ENCODE measurements at places on chromosomes 11 and 22.

DNA sequence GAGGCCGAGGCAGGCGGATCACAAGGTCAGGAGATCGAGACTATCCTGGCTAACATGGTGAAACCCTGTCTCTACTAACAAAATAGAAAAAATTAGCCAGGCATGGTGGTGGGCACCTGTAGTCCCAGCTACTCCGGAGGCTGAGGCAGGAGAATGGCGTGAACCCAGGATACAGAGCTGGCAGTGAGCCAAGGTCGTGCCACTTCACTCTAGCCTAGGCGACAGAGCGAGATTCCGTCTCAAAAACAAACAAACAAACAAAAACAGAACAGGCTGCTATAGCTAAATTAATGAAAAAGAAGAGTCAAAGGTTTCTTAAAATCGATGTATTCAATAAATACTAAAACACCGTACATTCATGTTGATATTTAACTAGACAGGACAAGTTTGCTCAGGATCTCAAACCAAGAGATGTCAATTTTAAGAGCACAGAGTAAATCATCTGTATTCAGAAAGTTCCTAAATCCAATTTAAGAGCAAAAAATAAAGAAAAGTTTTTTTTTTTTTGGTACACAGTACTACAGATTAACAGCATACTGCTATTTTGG is 59.9 kb downstream of the NUP98 start:
- H3K36me3 ChIP-seq = peaks cover 88% of the 10 kb centered on the region
- no peak for DNase-seq
- no peak overlapping the region for H3K27ac ChIP-seq
- no peaks in the 10 kb centered on the region for H3K27me3 ChIP-seq
- H3K4me1 ChIP-seq = no peaks in the 10 kb centered on the region

- no peaks in the 10 kb centered on the region for H3K36me3 ChIP-seq
- no peaks in the 10 kb centered on the region for H3K27me3 ChIP-seq
- no peaks in the 10 kb centered on the region for H3K4me1 ChIP-seq
- no peak overlapping the region for H3K4me3 ChIP-seq
- no peak for DNase-seq
- no peak overlapping the region for H3K27ac ChIP-seq
Measured at GRCh38 chr11:41394521-41395195, 64.8 kb downstream of the LRRC4C start.

- no peaks in the 10 kb centered on the region for H3K27me3 ChIP-seq
- no peak overlapping the region for H3K27ac ChIP-seq
Measured at GRCh38 chr11:69750108-69750850, 24.9 kb downstream of the FGF4 start.

DNA sequence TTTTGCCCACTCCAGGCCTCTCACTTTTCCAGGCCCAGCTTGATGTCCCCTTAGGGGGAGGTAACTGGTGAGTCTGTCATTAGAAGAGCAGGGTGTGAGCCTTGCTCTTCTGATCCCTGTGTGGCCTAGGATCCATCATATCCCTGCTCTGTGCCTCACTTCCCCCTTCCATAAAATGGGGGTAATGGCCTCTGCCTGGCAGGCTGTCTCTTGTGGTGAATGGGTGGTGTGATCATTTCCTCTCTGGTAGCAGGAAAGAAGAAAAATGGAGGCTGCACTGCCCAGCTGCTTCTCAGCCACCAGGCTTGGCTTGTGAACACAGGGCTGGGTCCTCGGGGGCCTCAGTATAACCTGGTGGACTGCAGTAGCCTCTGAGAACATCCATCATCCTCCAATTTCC is 5.6 kb downstream of the ARHGEF17 start:
- H3K36me3 ChIP-seq = no peaks in the 10 kb centered on the region
- no peak overlapping the region for H3K4me3 ChIP-seq
- peaks cover 5% of the 10 kb centered on the region for H3K4me1 ChIP-seq
- H3K27ac ChIP-seq = no peak overlapping the region
- no peaks in the 10 kb centered on the region for H3K27me3 ChIP-seq

GRCh38 chr22:36331306-36331911 is 56.4 kb downstream of the MYH9 start:
- peaks cover 87% of the 10 kb centered on the region for H3K36me3 ChIP-seq
- no peaks in the 10 kb centered on the region for H3K27me3 ChIP-seq
- peaks cover 84% of the 10 kb centered on the region for H3K4me1 ChIP-seq
- DNase-seq = peak; percentile 97
- H3K4me3 ChIP-seq = no peak overlapping the region

DNA sequence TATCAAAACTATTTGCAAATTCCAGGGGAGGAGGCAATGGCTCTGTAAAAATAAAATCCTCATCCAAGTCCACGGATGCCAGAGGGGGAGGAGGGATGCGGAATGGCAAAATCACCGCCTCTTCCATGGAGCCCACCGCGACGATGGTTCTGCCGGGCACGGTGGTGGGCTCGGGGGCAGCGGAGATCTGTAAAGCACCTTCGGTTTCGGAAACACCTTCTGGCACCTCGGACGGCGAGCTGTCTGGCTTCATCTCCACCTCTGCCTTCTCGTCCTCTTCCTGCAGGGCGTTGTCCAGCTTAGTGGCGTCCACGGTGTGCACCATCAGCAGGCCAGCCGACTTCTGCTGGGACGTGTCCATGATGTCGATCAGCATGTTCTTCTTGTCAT is 87.7 kb downstream of the CTTN start:
- DNase-seq = no peak
- H3K36me3 ChIP-seq = no peaks in the 10 kb centered on the region
- no peak overlapping the region for H3K27ac ChIP-seq
- peaks cover 4% of the 10 kb centered on the region for H3K4me1 ChIP-seq
- no peak overlapping the region for H3K4me3 ChIP-seq

DNA sequence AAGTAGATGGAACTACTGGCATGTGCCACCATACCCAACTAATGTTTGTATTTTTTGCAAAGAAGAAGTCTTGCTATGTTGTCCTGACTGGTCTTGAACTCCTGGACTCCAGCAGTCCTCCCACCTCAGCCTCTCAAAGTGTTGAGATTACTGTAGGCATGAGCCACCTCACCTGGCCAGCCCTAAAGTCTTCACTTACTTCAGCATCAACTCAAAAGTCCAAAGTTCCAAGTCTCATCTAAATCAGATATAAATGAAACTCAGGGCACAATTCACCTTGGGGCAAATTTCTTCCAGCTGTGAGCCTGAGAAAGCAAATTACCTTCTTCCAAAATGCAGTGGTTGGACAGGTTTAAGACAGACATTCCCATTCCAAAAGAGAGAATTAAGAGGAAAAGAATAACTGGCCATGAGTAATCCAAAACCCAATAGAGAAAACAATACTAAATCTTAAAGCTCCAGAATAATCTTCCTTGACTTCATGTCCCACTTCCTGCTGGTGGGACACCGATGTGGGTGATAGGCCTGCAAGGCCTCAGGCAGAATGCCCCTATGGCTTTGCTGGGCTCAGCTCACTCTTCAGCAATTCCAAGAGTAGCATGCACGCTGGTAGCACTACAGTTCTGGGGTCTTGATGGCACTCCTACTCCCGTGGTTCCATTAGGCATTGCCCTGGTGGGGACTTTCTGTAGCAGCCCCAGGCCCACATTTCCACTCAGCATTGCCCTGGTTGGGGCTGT is 50.3 kb downstream of the TUG1 start:
- no peaks in the 10 kb centered on the region for H3K27me3 ChIP-seq
- H3K27ac ChIP-seq = no peak overlapping the region
- H3K4me1 ChIP-seq = no peaks in the 10 kb centered on the region
- no peak overlapping the region for H3K4me3 ChIP-seq

Measured in RWPE2 (cell line).